ENCODE measurements at places on chromosomes 2 and 18. TPM values are rescaled to one million over a fixed set of nuclear protein-coding genes. Genes with fewer than 3 reads are reported as not detected.

ANKRD30BL gene
- total RNA-seq, result not detected

TRABD2A gene
- total RNA-seq, result 18.6 TPM

ALPP gene
- total RNA-seq, result 0.15 TPM

ASXL3 gene
- 1.3 TPM for total RNA-seq

SIX3 gene
- total RNA-seq, result 0.21 TPM

FAM110C gene
- total RNA-seq, result 13.2 TPM

REG1B gene
- not detected for total RNA-seq

All from H1 (cell line).